Right hindlimb (tissue), 1 donor: ENCODE measurements at places on chromosomes 2 and 18.

DNA sequence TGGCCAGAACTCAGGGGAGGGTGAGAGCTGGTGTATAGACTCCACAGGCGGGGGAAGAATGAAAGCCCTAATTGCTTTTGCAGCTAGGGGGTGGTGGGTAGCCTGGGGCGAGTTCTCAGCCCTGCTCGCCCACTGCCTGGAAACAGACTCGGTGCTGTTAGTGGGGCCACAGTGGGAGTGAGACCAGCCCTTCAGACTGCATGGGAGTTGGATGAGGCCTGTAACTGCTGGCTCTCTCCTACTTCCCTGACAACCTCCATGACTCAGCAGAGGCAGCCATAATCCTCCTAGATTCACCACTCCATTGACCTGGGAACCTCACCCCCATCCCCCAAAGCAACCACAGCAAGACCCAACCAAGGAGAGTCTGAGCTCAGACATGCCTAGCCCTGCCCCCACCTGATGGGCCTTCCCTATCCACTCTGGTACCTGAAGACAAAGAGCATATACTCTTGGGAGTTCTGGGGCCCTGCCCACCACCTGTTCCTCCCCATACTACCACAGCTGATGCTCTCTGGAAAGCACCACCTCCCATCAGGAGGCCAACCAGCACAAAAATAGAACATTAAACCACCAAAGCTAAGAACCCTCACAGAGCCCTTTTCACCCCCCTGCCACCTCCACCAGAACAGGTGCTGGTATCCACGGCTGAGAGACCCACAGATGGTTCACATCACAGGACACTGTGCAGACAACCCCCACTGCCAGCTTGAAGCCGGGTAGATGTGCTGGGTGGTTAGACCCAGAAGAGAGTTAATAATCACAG, 226.3 kb downstream of the EIPR1 start:
- DNase-seq = peak; percentile 34

GRCh38 chr2:238573916-238574315, 147.2 kb downstream of the ASB1 start:
- no peak for DNase-seq

- no peak for DNase-seq
Observed at GRCh38 chr18:59835605-59836379, 64.0 kb upstream of the PMAIP1 start.

DNA sequence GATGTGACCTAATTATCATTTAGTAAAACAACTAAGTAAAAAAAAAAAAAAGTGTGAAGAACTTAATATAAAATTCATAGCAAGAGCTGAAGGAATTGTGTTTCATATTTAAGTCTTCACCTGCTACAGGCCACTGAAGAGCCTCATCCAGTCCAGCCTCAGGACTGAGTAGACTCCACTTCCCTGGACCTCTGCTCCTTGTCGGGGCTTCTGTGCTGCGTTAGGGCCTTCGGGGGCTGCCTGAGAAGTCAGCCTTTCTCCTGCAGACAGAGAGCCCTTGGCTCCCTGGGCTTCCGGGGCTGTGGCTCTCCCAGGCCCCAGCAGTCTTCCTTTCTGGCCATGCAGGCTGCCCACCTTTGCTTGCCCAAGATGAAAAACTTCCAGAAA, 95.5 kb downstream of the MTCL1 start:
- no peak for DNase-seq

DNA sequence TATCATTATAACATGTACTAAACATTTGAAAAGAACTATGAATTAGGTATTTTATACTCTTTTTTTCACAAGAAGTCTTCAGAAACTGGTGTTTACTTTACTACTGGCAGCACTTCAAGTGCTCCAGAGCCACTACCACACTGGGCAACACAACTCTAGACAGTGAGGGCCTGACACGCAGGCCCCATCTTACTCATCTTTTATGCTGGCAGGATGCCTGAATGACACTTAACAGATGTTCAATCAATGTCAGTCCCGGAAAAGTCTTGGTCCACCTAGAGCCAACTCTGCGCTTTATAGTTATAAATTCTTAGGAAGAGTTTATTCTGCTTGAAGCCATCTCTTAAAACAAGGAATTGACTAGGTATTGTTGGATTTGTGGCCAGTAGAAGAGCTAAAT, 8.7 kb upstream of the WIPF1 start:
- no peak for DNase-seq

- DNase-seq = no peak
Observed at GRCh38 chr18:78913395-78913794, 66.2 kb upstream of the SALL3 start.

DNA sequence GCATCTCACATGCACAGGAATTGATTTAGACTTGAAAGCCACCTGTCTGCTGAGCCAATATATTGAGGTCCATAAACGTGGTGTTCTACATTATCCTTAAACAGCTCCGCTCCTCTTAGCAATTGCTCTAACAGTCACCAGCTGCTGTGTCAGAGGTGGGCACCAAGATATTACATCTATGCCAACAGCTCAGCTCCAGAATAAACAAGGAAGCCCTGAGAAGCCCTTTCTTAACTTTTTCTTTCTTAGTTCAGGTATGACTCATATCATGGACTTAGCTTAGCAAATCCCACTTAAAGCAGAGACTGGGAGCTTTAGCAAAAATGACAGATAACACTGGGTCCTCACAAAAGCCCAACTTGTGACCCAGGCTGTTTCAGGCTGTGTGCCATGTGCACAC, 436.6 kb downstream of the IRS1 start:
- DNase-seq = no peak

DNA sequence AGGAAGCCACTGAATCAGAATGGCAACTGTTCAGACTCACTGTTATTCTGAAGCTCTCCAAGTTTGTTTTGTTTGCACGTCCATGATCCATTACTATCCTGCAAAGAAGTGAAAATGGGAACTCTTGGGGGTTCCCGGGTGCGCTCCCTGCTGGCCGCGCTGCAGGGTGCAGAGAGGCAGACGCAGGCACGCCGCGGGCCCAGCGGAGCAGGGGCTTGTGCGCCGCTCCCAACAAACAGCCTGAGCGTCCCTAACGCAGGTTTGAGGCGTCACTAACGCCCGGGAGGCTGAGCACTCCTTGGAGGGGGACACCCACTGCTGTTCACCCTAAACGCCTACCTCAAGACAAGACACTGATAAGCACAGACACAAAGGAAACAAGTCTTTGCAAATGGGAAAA, 14.3 kb upstream of the PIEZO2 start:
- DNase-seq = no peak

DNA sequence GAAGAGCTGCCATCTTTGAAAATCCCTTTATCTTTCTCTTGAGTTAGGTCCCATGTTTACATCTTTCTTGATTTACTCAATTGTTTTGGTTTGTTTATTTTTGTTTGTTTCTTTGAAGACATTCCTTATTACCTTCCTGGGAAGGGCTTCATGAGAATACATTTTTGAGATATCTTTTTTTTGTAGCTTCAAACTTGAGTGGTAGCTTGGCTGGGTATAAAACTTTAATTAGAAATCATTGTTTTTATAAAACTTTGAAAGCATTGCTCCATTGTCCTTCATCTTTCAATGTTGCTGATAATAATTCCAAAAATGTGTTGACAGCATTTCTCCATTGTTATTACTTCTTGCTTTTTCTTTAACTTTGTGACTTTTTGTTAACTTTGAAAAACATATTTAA, 145.9 kb upstream of the RBMS1 start:
- DNase-seq = no peak

DNA sequence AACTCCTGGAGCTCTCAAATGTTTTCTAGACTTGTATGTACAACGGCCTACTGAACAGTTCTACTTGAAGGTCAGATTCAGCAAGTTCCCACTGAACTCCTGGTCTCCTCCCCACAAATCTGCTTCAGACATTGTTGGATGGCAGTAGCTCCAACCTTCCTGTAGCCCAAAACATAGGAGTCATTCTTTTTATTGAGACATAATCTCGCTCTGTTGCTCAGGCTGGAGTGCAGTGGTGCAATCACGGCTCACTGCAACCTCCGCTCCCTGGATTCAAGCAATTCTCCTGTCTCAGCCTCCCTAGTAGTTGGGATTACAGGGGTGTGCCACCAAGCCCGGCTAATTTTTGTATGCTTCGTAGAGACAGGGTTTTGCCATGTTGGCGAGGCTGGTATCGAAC, 47.3 kb downstream of the QPCT start:
- DNase-seq = no peak

GRCh38 chr18:60200558-60200957, 172.0 kb downstream of the MC4R start:
- no peak for DNase-seq

GRCh38 chr2:179354739-179355537, 90.3 kb upstream of the SESTD1 start:
- DNase-seq = no peak

DNA sequence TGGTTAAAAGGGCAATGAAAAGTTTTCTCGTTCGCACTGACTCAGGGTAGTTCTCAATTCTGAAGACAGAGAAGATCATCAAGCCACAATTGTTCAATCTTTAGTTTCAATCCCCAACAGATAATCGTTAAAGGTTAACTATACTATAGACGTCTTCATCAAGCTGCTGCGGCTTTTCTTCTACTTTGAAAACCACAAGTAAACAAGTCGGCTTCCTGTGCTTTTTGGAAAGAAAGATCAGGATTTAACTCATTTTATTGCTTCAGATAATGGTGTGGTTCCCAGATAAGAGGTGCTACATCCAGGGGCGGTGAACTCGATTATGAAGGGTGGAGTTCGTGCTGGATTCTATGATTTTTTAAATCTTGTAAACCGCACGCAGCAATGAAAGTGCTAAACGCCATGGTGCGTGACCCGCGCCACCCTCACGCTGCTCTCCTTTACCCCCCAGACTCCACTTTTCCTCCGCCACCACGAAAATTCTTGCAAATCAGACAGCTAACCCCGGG, 545 bp upstream of the CDCA7 start:
- DNase-seq = no peak

- no peak for DNase-seq
Observed at GRCh38 chr2:32565902-32566301, 61.9 kb upstream of the TTC27 start.

GRCh38 chr2:145598434-145598833, 1078.5 kb upstream of the ZEB2 start:
- no peak for DNase-seq

- DNase-seq = no peak
Observed at GRCh38 chr2:79593237-79593867, 80.5 kb downstream of the CTNNA2 start.

- DNase-seq = no peak
Observed at GRCh38 chr2:140164449-140164848, 1384.3 kb upstream of the NXPH2 start.

DNA sequence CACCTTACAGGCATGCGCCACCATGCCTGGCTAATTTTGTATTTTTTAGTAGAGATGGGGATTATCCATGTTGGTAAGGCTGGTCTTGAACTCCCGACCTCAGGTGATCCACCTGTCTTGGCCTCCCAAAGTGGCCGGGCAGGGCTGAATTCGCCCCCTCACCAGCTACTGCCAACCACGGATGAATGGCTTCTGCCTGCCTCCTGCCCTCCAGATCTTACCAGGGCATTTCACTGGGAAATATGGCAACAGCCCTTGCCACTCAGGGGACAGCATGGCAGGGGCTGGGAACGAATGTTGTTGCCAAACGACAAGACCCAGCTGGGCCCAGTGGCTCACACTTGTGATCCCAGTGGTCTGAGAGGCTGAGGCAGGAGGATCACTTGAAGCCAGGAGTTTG, 1.8 kb upstream of the ALPP start:
- no peak for DNase-seq

DNA sequence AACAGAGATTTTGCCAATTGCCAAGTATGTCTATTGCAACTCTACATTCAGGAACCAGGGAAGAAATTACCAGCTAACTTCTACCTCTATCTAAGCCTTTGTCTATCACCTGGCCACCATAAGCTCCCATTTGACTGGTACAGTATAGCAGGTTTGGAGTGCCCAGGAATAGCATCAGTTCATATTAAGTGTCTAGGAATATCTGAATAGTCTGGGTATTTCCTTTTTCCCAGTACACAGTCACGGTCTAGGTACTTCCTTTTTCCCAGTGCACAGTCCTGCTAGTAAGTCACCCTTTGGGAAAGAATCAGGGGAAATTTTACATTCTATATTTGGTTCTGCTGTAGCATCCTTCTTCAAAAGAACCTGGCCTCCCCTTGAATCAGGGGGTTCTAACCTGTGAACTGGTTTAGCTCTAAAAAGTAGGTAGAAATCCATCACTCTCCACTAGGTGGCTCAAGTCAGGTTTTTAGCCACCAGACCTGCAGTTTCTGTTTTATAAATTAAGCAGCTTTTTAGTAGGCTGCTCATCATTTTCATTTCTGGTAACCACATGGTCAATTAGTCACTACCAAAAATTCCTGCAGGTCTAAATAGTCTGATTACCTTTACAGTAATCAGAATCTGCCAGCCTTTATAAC, 49.3 kb upstream of the DNAJC10 start:
- DNase-seq = no peak

- DNase-seq = no peak
Observed at GRCh38 chr2:152176113-152176714, 651 bp upstream of the STAM2 start.

DNA sequence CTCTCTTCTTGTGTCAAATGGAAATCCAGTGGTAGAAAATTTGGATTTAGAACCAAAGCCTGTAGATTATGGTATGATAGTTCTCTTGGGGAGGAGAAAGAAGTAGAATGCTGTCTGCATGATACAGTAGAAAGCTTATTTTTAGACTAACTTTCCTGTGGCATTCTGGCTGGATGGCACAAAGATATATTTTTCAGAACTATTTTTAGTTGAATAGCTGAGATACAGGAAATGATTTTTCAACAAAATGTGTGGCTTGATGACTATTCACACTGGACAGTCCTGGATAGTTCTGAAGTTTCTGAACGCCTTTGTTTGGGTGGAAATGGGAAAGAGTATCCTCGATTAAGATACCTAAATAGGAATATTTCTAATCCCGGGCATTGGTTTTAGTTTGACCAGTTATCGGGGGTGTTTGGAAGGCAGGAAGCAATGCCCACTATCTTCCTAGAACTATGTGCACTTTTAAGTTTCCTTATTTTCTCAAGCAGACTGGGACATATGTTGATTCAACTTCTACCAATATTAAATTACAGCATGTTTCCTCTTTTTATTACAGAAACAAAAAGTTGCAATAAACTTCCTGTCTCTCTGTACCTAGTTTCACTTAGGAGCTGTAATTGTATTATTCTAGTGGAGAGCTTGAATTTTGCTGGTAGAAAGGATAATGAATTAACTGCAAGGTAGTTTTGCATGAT, 32.1 kb downstream of the GDF7 start:
- DNase-seq = no peak
